Panc1 (cell line): ENCODE measurements at places on chromosomes 5 and 9.

DNA sequence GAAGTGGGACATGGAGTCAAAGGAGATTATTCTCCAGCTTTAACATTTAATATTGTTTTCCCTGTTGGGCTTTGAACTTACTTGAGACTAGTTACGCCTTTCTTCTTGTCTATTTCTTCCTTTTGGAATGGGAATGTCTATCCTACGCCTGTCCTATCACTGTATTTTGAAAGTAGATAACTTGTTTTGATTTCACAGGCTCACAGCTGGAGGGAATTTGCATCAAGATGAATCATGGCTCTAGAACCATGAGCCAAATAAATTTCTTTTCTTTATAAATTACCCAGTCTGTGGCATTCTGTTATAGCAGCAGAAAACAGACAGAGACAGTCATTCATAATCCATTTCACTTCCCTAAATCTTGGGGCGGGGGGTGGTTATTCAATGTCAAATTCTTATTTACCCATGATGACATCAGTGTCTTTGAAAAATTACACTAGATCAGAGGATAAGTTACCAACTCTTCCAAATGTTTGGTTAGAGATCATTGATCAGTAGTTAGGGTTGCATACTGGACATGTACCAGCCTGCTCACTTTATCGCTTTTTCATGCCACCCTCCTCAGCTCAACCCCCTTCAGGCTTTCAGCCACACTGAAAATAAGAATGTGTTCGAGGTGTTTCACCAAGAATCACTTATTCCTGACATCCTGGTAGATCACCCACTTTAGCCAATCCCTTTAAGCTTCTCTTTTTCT lies 419.6 kb upstream of the PIK3R1 start:
- H3K27me3 ChIP-seq = no peaks in the 10 kb centered on the region
- no peak overlapping the region for H3K27ac ChIP-seq
- no peak overlapping the region for H3K4me3 ChIP-seq
- no peaks in the 10 kb centered on the region for H3K36me3 ChIP-seq
- H3K4me1 ChIP-seq = no peaks in the 10 kb centered on the region
- DNase-seq = no peak

DNA sequence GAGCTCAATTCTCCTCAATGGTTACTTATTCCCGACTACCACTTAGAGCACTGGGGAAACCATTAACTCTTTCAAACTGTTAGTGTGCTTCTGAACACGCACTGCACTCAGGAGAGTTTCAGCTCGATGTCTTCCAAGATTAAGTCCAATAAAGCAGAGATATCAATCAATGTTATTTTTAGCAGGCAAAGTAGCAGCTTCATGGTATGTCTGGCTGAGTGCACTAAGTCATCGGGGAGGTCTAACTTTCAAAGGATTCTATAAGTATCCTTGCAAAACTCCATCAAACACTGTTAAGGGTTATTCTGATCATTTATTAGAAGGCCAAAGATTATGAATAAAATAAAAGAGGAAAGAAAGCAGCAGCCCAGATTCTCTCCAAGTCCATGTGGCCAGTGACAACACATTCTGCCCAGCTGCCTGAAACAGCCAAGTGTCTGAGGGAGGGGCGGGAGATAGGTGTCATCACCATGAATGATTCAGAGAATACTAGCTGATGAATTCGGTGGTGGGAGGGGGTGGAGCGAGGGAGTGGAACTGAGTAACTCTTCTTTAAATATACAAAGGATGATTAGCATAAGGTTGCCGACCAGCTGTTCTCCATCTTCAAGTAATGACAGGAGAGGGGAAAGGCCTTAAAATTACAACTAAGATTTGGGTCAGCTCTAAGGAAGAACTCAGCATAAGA lies 21.3 kb downstream of the NREP start:
- H3K27me3 ChIP-seq = no peaks in the 10 kb centered on the region
- no peak for DNase-seq
- no peak overlapping the region for H3K4me3 ChIP-seq
- no peak overlapping the region for H3K27ac ChIP-seq
- no peaks in the 10 kb centered on the region for H3K4me1 ChIP-seq
- no peaks in the 10 kb centered on the region for H3K36me3 ChIP-seq

DNA sequence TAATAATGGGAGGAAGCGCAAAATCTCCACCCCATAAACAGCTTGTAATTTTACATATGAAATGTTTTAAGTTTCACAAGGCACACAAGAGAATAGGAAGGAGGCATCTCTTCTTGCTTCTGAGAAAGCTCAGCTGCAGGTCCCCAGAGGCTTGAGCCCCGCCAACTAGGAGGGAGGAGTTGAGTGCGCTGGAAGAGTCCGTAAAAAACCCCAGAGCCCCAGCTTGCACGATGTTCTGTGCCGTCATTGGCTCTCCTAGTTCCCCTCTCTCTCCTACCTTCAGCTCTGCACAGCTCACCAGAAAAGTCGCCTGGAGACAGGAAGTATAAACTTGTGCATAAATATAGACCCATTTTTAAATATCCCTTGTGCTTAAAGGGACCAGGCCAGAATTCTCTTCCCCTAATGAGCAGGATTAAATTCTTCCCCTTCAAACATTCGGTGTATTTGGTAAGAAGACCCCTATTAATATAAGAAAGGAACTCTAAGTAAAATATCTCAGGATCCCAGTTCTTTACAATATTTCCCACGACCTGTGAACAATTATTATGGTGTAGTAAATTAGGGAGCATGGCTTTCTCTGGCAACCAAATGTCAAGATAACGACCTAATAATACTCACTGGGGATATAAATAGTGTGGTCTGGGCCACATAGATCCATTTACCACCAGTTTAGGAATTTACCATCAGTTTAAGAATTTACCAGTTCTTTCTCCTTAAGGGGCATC lies 13.7 kb downstream of the GLRX start:
- H3K4me3 ChIP-seq = no peak overlapping the region
- DNase-seq = no peak
- no peaks in the 10 kb centered on the region for H3K4me1 ChIP-seq
- H3K27me3 ChIP-seq = no peaks in the 10 kb centered on the region
- H3K27ac ChIP-seq = no peak overlapping the region

- no peaks in the 10 kb centered on the region for H3K27me3 ChIP-seq
- peaks cover 16% of the 10 kb centered on the region for H3K4me1 ChIP-seq
- no peak overlapping the region for H3K4me3 ChIP-seq
- peaks cover 2% of the 10 kb centered on the region; the same call in 1 of the 2 replicates for H3K36me3 ChIP-seq
These were observed 11.2 kb downstream of the PHF19 start for GRCh38 chr9:120865809-120866208.
